IMR-90 (cell line): ENCODE measurements at places on chromosomes 7 and 10. TPM values are rescaled to one million over a fixed set of nuclear protein-coding genes. Genes with fewer than 3 reads are reported as not detected.

MSMB gene
- total RNA-seq: not detected in 2 replicates

DNA sequence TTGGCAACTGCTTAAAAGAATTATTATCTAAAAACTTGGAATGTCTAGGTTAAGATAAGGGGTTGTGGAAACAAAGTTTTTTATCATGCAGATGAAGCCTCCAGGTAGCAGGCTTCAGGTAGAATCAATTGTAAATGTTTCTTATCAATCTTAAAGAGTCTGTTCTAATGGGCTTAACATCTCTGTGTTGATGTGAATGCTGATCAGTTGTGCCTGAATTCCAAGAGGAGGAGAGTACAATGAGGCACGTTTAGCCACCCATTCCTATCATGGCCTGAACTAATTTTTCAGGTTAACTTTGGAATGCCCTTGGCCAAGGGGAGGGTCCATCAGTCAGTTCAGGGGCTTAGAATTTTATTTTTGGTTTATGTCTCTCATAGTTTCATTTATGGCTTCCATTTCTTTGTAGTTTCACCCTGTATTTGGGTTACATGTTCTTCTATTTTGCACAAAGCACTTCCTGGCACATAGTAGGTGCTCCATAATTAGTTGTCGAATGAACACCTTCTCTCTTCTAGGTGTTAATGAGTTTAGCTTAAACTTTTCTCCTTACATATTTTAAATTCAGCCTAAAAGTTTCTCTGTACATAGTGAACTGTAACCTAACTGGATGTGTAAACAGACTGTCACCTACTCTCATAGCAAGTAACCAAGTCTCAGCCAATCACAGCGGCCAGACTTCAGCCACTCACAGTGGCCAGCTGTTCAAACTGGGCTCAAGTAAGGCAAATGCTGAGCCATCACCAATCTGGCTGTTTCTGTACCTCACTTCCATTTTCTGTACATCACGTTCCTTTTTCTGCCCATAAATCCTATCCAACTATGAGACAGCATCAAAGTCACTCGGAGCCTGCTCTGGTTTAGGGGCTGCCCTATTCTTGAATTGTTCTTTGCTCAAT, 34.7 kb downstream of the ALOX5 start:
- no peak for DNase-seq

HABP2 gene
- total RNA-seq: not detected in 2 replicates

DNA sequence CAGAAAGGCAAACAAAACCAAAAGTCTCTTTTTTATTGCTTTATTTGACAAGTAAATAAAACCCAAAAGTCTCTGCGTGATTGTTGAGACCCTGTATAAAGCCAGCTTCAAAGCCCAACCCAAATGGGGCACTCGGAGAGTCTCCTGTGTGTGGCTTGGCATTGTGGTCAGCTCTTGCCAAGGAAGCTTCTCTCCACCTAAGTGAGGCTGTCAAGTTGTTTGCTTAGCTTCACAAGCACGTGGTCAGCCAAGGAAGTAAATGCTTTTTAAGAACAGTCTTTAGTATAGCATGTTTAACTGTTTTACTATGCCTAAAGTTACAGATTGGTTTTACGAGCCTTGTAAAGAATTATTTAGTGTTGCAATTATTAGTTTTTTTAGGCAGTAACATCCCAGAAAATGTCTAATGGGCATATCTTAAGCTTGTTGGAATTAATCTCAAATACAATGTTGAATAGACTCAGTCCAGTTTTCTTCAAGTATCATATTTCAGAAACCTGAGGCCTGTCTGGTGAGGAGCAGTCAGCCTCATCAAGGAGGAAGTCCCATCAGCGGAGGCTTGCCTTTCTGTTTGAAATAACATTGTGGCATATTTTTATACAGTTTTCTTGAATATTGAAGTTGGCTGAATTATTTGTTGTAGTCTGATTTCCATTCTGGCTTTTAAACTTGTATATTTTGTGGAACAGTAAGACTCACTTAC, 144.3 kb downstream of the ANKRD30A start:
- no peak for DNase-seq

- no peak for DNase-seq
Measured at GRCh38 chr10:13892871-13893270, 306.1 kb downstream of the PRPF18 start.

FOXK1 gene
- total RNA-seq: 4.3 and 5.0 TPM in 2 replicates

DNA sequence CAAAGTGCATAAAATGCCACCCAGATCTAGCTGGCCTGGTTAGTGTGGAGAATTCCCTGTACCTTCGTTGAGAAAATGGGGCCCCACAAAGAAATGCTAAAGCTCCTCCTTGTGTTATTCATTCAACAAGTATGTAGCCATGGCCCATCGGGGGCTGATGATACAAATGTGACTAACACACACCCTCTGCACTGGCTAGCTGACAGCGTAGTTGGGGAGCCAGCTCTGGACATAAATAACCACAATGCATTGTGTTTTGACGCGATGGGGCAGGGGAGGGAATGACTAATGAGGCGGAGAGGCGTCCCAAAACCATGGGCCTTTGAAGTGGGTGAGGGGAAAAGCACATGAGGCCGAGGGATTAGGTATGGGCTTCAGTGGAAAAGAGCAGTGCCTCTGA, 28.2 kb upstream of the ASL start:
- peak; percentile 95 for DNase-seq

DNA sequence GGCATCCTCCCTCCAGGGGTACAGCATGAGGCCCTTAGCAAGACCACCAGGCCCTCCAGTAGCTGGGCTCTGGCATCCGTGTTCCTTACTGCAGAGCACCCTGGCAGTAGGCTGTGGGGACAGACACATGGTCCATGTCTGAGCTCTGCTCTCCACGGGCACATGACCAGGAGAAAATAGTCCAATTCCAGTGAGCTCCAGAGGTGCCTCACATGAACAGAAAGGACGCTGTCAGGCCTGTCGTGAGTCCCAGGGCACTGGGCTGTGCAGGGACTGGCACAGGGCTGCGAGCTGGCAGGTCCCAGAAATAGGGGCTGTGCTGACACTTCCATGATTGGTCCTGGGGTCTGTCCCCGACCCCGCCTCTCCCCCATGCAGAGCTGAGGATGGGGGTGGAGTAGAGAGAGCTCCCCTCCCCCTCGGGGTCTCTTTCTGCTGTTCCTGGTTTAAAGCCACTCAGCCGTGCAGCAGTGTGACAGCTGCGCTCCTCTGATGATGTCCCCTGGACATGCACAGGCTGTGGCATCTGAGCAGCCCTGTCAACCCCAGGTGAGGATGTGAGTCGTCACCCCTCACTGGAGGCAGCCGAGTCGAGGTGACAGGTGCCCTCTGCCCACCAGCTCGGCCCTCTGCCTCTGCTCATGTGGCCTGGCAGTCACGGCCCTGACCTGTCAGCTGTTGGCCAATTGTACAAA, 25.2 kb upstream of the ZNF488 start:
- DNase-seq: no peak

OR2A12 gene
- not detected in 2 replicates for total RNA-seq

- no peak for DNase-seq
Measured at GRCh38 chr7:111290419-111290818, 199.5 kb downstream of the LRRN3 start.

DNA sequence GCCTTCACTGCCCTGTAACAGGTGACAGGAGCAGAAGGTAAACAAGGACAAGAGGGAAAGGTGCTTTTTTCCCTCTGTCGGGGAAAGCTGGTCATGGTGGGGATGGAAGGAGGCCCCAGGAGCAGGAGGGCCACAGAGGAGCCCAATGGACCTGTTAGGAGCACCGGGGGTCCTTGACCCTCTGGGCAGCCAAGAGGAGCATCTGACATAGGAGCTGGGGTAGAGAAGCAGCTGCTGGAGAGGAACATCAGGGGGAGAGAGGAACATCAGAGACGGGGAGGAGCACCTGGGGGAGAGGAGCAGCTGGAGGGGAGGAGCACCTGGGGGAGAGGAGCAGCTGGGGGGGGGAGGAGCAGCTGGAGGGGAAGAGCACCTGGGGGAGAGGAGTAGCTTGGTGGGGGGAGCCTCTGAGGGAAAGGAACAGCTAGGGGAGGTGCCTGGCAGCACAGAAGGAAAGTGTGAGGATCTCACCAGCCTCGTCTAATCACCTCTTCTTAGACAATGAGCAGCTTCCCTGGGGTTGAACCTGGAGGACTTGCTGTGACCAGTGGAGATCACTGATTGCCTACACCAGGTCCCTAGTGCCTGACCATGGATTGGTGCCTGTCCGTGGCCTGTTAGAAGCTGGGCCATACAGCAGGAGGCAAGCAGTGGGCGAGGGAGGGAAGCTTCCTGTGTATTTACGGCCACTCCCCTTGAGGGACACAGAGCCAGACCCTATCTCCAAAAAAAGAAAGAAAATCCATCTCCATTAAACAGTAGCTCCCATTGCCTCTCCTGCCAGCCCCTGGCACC, 37.6 kb downstream of the JAKMIP3 start:
- no peak for DNase-seq

GRCh38 chr7:115869190-115869589, 161.4 kb downstream of the TFEC start:
- DNase-seq: peak; percentile 49

CEP55 gene
- 23.5 and 30.8 TPM in 2 replicates for total RNA-seq

STEAP2 gene
- total RNA-seq: 3.9 and 4.2 TPM in 2 replicates

GNAT3 gene
- not detected in 2 replicates for total RNA-seq

- DNase-seq: no peak
Measured at GRCh38 chr7:106987777-106988176, 56.7 kb upstream of the PRKAR2B start.

- DNase-seq: no peak
Measured at GRCh38 chr10:97590082-97590747, 694 bp downstream of the C10orf62 start.

- peak; percentile 44 for DNase-seq
Measured at GRCh38 chr10:67818323-67818722, 19.7 kb downstream of the DNAJC12 start.

GRCh38 chr7:5421714-5422395, 1.8 kb downstream of the TNRC18 start:
- peak; percentile 82 for DNase-seq

DNA sequence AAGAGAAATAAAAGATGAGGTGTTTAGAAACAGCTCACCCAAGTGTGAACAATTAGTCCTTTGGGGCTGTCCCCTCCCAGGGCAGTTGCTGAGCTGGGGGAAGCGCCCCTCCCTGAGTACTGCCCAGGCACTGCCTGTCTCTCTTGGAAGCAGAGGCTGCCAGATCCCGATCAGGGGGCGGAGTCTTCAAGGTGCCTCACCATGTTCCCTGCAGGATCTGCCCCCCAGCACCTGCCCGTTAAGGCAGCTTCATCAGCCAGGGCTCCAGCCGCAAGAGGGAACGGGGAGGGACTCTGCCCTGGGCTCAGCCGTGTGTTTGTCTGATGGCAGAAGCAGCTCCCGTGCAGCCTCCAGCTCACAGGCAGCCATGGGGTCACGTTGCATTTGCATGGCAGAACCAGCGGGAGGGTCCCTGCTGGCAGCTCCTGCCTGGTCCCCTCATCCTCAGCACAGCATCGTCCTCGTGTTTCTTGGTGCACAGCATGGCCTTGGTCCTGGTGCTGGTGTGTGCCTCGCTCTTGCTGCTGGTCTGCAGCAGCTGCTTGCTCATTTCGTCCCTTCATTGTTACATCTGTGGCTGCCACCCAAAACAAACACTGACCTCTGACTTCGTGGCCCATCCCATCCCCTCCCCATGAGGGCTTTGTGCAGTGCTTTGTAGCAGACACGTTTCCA, 10.7 kb upstream of the DPYSL4 start:
- DNase-seq: no peak

- DNase-seq: no peak
Measured at GRCh38 chr10:29411666-29412315, 122.9 kb downstream of the LYZL1 start.

GRCh38 chr10:130636313-130636930, 500.2 kb downstream of the GLRX3 start:
- DNase-seq: no peak

- DNase-seq: no peak
Measured at GRCh38 chr7:104296900-104297299, 31.5 kb upstream of the LHFPL3 start.

GRCh38 chr7:144659211-144659610, 176.6 kb downstream of the TPK1 start:
- DNase-seq: no peak

GPR15LG gene
- total RNA-seq: not detected in 2 replicates

GRCh38 chr10:67698164-67698563, 2.2 kb upstream of the CTNNA3 start:
- DNase-seq: no peak

MTURN gene
- total RNA-seq: 5.6 and 7.8 TPM in 2 replicates

- DNase-seq: no peak
Measured at GRCh38 chr10:110488332-110488681, 9.4 kb upstream of the DUSP5 start.
